NCI-H1417 (cell line): ENCODE measurements at places on chromosomes 16 and 17.

DNA sequence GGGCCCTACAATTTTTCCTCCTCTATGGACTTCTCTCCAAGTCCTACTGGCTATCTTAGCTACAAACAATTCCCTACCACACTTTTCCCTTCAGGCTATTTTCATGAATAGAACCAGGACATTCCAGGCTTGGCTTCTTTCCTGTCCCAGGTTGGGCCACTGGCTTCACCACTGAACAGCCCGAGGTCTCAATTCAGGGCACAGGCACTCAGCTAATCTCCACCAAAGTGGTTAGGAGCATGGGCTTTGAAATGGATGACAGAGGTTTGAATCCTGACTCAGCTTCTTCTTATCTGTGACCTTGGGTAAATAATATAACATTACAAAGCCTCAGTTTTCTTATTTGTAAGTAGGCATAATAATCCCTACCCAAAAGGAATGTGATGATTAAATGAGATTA is 50.9 kb upstream of the ZNF629 start:
- DNase-seq, result no peak

GRCh38 chr17:80568246-80568645 is 23.6 kb downstream of the RPTOR start:
- DNase-seq, result no peak

DNA sequence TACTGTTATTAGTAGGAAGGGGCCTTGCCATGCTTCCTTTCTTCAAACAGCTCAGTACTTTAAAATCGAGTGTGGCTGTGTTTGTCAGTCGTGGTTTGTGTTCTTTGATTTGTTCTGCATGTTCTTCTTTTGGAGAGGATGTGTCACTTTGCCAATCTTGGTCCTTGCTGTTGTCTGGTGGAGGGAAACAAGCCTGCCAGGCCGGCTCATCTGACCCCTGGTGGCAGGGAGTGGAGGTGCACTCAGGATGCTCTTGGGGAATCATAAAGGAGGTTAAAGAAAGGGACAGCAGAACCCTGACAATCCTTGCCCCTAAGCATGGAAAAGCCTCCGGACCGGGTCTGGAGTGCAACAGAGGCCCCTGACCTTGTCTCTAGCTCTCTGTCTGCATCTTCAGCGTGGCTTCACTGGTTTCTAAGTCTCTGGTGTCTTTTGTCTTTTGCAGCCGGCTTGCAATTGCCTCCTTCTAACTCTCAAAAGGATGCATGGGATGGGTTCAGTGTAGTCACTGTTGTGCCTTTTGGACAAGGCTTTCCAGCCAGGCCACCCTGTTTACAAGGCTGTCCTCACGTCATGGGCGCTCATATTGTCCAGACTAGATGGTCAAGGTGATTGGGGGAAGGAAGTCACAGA is 135.8 kb downstream of the WWOX start:
- peak; percentile 67 for DNase-seq

- DNase-seq, result peak; percentile 69
These were observed 7.6 kb downstream of the MYO1C start for GRCh38 chr17:1484676-1485422.

DNA sequence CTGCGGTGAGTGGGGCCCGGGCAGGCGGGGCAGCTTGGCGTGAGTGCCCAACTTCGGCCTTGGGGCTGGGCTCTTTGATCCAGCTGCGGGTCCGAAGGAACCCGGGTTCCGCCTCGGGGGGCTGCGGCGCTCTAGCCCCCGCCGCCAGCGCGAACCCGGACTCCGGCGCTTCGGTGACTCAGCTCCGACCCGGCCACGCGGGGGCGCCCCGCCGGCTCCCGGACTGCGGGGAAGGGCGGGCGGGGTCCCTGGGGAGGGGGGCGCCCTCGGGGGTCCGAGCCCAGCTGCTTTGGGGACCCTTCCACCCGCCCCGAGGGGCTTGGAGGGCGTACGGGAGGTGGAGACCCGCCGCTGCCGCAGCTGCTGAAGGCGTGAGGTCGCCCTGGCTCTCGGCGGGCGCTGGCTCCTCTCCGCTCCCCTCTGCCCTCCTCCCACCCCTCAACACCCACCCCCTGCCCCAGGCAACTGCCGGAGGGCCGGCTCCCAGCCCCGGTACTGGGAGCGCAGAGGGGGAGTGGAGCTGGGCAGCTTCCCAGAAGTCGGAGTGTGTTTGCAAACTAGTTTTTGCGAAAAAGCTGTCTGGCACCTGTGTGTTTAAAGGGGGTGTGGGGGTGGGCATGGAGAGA is 516 bp downstream of the CPNE2 start:
- peak; percentile 72 for DNase-seq

DNA sequence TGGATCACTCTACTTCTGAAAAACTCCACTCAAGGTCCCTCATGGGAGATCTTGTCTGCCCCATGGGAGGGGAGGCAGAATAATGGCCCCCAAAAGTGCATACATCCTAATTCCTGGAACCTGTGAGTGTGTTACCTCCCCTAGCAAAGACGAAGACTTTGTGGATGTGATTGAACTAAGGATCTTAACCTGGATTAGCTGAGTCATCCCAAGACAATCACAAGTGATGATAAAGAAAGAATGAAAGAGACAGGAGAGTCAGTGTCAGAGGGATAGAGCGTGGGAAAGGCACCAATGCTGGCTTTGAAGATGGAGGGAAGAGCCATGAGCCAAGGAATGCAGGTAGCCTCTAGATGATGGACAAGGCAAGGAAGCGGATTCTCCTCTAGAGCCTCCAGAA is 374.7 kb upstream of the DYNLRB2 start:
- DNase-seq, result no peak

DNA sequence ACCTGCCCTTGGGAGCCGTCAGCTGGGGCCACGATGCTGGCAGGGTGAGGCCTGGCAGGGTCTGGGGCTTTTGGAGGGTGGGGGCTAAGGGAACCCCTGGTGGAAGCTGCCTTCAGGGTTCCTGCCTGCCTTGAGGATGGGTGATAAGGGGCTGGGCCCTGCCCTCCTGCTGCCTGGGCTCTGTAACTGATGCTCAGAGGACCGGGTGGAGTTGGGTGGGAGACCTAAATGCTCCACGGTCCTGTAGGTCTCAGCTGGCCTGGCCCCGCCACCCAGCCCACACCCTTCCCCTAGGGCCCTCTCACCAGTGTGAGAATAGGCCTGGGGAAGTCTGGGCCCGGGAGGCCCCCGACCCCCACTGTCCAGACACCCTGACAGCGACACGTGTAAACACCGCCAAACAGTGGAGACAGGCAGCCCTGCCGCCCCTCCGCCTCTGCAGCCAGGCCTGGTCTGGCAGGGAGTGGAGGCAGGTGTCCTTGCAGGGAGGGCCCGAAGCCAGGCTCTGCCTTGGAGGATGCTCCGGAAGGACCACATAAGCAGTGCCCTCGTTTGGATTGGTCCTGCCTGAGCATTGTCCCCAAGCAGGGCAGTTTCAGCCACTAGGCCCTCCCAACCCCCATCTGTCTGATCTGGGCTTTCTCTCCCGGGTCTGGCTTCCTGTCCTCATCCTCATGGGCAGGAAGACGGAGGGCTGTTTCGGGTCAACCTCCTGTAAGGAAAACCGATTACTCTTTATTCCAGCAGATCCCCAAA is 6.5 kb upstream of the BAHCC1 start:
- peak; percentile 46 for DNase-seq

- peak; percentile 64 for DNase-seq
These were observed 29.0 kb downstream of the PGS1 start for GRCh38 chr17:78407387-78408000.

- no peak for DNase-seq
These were observed 511.3 kb upstream of the HSBP1 start for GRCh38 chr16:83296505-83296904.

- no peak for DNase-seq
These were observed 4.4 kb downstream of the SERPINF2 start for GRCh38 chr17:1746975-1747543.

DNA sequence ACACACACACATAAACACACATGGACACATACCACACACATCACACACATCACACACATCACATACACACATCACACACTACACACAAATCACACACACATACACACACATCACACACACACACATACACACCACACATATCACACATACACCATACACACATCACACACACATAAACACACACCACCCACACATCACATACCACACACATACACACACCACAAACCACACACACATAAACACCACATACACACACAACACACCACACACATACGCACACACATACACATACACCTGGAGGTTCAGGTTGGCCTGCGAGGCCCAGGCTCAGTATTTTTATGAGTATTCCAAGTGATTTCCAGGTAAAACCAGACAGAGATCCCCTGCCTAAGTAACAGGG is 279.5 kb downstream of the FOXL1 start:
- DNase-seq, result no peak
